ENCODE measurements at places on chromosomes 7 and 10.

GRCh38 chr10:88316292-88316861 is 266.7 kb downstream of the RNLS start:
- DNase-seq, result no peak

DNA sequence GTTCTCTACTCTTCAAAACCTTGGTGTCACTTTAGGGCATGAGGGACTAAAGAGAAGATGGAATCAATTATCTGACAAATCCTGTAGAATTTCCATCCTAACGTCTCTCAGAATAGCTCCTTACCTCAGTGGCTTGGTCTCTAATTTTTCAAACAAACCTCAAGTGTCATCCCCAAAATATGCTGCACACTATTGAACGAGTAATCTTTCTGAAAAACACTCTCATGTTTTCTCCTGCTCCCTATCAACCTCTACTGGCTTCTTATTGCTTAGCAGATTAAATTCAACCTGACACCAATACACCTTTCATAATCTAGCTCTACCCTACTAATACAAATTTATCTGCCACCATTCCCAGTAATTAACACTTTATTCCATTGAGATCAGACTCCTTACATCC is 8.5 kb downstream of the CNOT4 start:
- DNase-seq, result no peak

- no peak for DNase-seq
Measured at GRCh38 chr10:21171936-21172541, 274.9 kb upstream of the NEBL start.

DNA sequence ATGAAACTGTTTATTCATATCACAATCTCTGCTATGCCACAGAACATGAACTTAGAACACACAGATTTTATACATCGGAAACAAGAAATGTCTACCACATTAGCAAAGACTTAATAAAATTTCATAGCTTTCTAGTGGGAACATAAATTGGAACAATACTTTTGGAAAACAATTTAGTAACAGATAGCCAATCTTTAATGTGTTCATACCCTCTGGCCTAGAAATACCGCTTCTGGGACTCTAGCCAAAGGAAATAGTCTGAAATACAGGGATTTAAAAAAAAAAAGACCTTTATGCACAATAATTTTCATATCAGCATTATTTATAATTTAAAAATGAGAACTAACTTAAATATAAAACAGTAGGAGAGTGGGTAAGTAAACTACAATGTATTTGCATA is 168.5 kb downstream of the PLXNA4 start:
- DNase-seq, result no peak

DNA sequence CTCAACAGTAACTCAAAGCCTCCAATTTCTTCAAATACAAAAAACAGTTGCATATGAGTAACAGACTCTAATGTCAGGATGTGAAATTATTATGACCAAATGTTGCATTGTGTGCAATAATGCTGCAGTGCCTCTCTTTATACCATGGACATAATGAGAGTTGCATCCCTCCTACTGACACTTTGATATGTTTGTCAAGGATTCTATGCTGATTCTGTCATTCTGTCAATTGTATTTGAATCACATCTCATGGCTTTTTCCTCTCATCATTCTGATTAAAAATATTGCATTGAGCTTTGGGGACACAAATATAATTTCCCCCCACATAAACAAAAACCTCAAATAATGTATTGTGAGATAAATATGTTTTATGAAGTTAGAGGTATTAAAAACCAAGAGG is 84.6 kb upstream of the SGCE start:
- DNase-seq, result no peak

All from activated T-cell treated with anti-CD3 and anti-CD28 coated beads, Interleukin-2, amount 50 U/mL, for 48 hours (primary cell).